Left lobe of liver (tissue), 2 donors: ENCODE measurements at places on chromosomes 4 and X.

- no peak for DNase-seq
Measured at GRCh38 chr4:146709956-146710355, 71.3 kb downstream of the POU4F2 start.

GRCh38 chr4:119041951-119042560 is 93.6 kb upstream of the MYOZ2 start:
- peak; percentile 64 for DNase-seq

DNA sequence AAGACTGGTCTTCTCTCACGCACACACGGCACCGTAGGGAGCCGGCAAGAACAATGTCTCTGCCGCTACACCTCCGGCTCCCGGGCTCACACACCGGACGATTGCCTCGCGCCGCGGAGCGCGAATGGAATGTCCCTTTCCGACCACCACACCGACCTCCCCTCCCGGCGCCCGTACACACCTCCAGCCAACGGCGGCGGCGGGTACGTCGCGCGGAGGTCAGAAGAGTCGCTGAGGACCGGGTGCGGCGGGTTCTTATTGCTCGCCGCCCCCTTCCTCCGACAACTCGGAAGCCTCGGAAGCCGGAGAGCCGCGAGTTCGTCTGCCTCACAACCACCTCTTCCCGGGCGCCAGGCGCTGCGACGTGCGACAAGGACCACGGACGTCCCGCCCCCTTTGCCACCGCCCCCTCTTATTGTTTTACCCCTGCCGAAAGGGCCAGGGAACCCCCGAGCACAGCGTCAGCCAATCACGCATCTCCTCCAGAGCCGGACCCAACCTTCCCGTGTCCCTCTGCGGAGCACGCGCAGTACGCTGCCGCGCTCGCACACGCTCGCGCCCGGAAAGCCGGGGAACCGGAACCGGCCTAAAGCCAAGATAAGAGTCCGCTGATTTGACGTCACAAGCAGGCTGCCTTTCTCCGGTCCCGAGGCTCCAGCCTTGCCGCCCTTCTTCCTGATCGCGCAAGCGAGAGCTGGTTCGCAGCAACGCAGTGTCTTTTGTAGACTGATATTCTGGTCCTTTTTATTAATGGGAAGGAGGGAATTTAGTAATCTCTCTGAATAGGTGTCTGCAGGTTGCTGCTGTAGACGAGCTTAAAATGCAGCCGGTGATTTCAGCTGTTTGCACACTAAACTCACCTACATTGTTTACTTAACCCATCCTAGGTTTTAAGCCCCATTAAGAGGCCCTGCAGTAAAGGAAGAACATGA is at the start of gene G3BP2:
Gene G3BP2, minus strand, starts transcription at position 385 of the 932 bp plus-strand sequence. CDS start 11,386 bp downstream, outside the sequence.
- peak; percentile 99 for DNase-seq

GRCh38 chr4:100113096-100113495 is 77.2 kb downstream of the DDIT4L start:
- no peak for DNase-seq

DNA sequence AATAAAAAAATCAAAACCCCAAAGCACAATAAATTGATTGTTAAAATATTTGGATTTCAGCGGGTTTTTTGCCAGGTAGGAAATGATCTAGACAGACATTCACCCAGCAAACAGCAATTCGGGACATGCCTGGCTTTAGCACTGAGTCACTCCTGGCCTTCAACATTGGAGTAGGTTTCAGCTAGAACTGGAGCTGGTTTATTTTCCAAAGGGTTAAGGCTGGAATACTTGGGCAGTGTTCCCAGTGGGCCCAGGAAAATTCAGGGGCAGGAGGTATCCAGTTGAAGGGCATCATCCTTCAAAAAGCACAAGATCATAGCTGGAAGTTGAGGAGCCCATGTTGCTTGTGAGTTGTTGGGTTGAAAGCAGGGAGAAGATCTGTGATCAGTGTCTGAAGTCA is 41.0 kb downstream of the TXLNG start:
- DNase-seq = no peak

DNA sequence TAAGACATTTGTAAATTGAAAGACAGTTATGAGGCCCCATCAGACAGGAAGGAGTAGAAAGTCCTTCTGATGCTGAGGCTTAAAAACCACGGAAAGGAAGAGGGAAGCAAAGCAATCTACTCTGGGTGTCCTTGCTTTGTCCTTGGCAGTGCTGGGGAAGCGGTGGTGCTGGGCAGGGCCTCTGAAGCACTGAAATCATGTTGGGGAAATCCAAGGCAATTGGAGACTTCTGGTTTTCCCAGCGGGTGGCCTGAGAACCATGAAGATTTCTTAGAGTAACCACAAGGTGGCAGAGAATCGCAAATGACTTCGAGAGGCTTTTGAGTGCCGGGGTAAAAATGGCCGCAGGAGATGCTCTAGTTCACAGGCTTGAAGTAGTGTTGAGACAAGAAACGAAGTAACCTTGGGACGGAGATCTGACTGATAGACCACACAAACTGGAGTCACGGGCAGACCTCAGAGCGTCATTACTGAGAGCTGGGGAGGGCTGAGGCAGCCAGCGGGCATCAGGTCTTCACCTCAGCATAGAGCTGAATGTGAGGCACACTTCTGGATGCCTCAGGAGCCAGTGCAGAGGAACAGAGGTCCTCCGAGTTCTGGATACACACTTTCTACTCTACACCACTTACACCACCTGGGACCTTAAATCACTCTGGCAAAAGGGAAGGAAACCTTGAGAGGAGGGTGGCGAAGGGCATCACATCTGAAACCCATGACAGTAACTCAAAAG is 130.7 kb upstream of the GPRIN3 start:
- no peak for DNase-seq

DNA sequence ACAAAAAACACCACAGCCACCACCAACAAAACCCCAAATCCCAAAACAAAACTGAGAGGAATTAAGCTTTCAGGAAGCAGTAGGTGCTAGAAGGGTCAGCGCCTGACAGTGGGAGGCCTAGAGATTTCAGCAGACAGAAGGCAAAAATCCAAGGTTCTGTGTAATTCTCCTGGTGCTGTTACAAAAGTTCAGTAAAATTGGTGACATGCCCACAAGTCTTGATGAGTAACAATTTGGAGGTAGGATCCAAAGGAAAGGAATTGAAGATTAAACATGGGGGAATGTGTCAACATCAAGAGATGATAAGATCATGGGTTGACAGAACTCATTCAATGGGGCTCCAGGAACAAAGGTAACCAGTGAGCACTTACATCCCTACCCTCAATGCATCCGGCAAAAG is 653.8 kb upstream of the CPEB2 start:
- DNase-seq = no peak

DNA sequence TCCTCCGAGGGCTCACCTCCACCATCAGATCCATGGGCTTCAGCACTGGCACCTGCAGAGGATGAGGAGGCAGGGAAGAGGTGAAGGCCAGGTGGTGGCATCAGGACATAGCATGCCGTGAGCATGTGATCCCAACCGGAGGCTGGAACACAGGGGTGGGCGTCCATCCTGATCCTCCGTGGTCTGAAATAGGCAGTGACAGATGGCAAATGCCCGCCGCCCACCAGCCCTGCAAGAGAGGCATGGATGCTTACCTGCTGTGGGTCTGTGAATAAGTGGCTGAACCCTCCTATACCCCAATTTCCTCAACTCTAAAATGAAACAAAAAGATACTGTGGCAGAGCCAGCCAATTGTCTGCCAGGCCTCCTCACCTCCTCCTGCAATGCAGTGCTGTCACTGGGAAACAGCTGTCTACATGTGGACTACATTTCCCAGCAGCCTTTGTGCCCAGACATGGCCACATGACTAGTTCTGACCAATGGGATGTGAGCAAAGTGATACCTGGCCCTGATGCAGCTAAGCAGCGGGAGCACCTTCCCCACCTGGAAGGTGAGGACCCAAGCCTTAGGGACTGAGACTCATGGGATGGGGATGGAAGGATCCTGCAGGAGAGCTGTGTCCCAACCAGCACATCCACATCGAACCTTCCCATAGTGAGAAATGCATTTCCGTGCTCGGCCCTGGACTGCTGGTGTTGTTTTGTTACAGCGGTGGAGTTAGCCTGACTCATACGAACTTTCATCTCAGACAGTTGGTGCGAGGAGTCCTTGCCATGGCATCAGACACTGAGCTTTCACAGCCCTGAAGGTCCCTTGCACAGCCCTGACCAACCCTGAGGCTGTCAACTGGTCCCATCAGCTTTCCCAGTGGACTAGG is 99.5 kb downstream of the PPP2R2C start:
- DNase-seq = no peak

DNA sequence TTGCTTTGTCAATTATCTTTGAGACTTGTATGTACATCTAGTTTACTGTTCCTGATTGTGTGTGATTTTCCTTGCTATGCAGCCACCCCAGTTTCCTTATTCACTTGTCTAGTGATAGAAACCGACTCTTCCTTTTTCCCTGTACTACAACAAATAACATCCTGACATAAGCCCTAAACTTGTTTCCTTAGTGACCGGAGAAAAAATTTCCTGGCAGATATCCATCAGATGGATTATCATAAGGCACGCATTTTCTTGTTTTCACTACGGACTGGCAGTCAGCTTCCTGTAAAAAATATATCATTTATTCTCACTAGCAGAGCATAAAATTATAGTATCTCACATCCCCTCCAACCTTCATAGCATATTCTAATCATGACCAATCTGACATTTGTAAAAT is 410.7 kb downstream of the CENPC start:
- DNase-seq = no peak

DNA sequence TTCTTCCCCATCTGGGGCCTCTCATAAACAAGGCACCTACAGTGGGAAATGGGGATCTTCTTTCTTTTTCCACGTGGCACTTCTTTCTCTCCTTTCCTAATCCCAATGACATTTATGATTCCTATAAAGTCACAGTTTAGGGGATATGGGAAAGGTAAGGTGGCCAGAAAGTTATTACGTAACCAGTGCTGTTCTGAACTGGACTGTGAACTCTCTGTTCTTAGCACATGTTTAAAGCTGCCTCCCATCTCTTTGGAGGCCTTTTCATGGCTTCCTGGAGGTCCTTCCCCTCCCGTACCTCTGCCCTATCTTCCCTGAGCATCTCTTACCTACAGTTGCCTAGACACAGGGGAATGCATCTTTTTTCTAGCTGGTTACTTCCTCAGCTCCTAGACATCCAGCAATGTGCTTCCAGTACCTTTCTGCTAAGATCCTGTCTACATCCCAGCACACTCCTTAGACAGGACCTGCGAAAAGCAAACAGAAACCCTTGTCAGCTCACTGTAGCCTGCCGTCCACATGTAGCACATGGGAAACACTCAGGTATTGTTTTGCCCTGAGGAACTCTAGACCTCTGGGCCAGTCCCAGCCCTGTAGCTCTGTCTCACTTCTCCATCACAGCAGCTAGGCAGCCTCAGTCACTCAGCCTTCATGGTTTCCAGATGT is 195.4 kb downstream of the NWD2 start:
- no peak for DNase-seq
